ENCODE measurements at places on chromosomes 6 and 20.

GRCh38 chr20:1846876-1847275, 48.3 kb upstream of the SIRPA start:
- no peak for DNase-seq

- no peak for DNase-seq
Measured at GRCh38 chr6:11251553-11252360, 19.3 kb upstream of the NEDD9 start.

- DNase-seq, result peak; percentile 72
Measured at GRCh38 chr6:5214570-5215052, 46.1 kb downstream of the LYRM4 start.

DNA sequence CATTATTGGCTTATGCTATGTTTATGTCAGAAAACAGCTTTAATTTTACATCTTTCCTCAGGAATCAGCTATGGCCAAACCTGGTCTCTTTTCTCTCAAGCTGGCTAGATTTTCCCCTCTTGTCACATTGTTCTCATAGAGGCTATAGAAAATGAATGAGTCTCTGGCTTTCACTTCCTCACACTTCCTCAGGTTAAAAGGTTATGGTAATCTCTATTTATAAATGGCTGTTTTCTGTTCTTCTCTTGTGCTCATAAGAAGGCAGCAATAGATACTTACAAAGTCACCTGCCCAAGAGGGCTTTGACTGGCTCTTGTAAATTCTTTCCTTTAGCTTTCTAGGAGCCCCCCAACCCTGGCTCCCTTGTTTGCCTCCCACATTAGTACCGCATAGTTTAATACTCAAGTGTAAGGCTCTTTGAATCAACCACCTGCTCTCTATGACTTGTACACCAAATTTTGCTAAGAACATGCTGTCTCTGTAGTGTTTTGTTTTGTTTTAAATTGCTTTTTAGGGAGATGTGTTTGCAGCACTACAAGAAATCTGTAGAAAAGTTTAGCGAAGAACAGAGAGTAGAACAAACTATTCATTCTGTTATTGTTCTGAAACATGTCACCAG, 897.4 kb upstream of the CITED2 start:
- DNase-seq, result no peak

DNA sequence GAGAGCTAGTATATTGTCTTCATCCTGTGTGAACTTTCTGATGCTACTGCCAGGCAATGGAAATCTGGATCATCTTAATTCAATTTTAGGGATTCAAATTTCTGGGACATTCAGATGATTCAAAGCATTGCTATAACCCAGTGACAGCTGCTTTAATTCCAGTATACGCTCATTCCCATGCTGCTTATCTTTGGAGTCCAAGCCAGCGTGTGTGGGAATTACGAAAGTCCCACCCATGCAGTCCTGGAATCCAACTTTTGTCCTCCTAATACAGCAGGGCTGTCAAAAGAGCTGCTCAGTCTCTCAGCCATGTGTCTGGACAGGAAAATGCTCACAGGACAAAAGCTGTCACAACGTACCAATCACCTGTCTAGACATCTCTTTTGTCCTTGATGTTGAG, 219.8 kb downstream of the LAMA2 start:
- DNase-seq, result no peak

GRCh38 chr6:13674533-13675190, 37.0 kb downstream of the RANBP9 start:
- no peak for DNase-seq

DNA sequence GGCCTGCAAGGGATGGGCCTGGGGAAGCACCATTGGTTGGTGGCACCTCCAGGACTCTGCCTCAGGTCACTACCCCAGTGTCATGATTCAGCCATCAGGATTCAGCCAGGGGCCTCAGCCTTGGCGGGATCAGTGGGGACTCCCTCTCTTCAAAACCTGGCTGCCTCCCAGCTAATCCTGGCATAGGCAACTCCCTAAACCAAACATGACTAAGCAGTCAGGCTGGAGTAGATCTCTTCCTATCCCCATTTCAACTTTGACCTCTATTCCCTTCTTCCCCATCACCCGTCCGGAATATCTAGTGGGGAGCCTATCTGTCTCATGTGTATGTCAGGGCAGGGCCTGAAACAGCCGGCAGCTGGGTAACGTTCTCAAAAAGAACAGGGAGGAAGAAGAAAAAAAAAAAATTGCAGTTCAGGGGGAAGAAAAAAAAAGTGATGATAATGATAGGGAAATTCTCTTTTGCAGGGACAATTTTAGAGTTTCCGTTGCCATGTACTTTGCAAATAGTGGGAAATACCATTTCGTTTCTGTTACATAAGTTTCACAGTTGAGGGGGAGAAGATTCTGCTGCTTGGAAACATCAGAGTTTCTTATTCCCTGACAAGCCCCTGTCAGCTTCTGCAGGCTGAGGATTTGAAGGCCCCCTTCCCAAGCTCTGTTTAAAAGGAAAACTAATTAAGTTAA, 4.1 kb upstream of the PREX1 start:
- DNase-seq, result no peak

DNA sequence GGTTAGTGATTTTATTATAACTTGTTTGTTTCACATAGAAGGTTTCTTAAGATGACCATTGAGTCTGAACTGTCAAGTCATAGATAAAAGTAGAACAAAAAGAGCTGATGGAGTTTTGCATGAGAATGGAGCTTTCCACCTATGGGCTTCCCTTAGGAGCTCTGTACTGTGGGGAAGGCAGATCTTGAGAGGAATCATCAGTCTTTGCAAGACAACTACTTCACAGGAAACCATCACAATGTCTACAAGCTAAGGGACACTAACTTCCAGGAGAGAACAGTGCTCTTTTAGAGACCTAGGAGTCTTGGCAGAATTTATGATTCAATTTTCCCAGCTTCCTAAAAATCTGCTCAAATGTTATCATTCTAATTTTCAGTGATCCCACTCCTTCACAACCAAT, 78.2 kb downstream of the FBXO5 start:
- no peak for DNase-seq

- DNase-seq, result no peak
Measured at GRCh38 chr6:24448396-24448795, 41.0 kb downstream of the GPLD1 start.

- no peak for DNase-seq
Measured at GRCh38 chr6:107184435-107184834, 69.1 kb upstream of the BEND3 start.

GRCh38 chr6:80468398-80468797, 361.9 kb downstream of the BCKDHB start:
- DNase-seq, result no peak

DNA sequence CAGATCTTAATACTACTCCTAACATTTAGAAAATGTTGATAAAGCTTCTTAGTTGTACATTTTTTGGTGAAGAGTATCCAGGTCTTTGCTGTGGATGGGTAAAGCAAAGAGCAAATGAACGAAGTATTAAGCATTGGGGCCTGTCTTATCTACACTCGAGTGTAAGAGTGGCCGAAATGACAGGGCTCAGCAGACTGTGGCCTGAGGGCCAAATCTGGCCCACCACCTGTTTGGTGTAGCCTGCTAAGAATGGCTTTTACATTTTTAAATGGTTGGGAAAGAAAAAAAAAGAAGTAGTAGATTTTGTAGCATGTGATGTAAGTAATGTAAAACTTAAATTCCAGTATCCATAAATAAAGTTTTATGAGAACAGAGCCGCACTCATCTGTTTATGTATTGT, 19.4 kb upstream of the MAPK13 start:
- DNase-seq, result no peak

GRCh38 chr6:34230653-34231371, 5.9 kb upstream of the HMGA1 start:
- DNase-seq, result no peak

GRCh38 chr20:54051068-54051467, 19.3 kb downstream of the BCAS1 start:
- DNase-seq, result no peak

DNA sequence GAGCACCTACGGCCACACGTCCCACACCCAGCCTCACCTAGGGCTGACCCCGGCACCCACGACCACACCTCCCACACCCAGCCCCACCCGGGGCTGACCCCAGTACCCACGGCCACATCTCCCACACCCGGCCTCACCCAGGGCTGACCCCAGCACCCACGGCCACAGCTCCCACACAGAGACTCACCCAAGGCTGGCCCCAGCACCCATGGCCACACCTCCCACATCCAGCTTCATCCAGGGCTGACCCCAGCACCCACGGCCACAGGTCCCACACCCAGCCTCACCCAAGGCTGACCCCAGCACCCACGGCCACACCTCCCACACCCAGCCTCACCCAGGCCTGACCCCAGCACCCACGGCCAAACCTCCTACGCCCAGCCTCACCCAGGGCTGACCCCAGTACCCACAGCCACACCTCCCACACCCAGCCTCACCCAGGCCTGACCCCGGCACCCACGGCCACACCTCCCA, 36.7 kb downstream of the NINL start:
- DNase-seq, result no peak

- DNase-seq, result no peak
Measured at GRCh38 chr20:50267041-50267865, 76.6 kb downstream of the CEBPB start.

- DNase-seq, result no peak
Measured at GRCh38 chr6:16400248-16400760, 161.9 kb downstream of the GMPR start.

DNA sequence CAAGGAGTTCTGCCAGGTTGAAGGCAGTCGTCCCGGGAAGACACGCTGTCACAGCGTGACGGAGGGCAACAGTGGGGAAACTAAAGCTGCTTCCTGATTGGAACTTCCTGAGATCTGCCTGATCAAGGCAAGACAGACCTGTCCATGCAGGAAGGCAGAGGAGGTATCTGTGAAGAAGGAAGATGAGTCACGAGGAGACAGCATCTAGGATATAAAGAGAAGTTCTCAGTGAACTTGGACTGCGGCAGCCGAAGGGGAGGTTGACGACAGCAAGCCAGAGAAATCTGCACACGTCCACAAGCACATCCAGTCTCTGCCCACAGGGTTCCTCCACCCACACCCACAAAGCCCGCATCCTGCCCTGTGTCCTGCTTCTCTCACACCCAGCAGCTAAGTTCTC, 38.6 kb downstream of the PREP start:
- DNase-seq, result no peak

- DNase-seq, result no peak
Measured at GRCh38 chr6:102902471-102902870, 1509.0 kb downstream of the GRIK2 start.

GRCh38 chr20:34076952-34077351, 35.1 kb downstream of the EIF2S2 start:
- DNase-seq, result no peak

Measured in HEK293T (cell line).